Dorsolateral prefrontal cortex (tissue), 122 donors: ENCODE measurements at places on chromosomes 6 and 20. TPM values are rescaled to one million over a fixed set of nuclear protein-coding genes. Genes with fewer than 3 reads are reported as not detected.

DNA sequence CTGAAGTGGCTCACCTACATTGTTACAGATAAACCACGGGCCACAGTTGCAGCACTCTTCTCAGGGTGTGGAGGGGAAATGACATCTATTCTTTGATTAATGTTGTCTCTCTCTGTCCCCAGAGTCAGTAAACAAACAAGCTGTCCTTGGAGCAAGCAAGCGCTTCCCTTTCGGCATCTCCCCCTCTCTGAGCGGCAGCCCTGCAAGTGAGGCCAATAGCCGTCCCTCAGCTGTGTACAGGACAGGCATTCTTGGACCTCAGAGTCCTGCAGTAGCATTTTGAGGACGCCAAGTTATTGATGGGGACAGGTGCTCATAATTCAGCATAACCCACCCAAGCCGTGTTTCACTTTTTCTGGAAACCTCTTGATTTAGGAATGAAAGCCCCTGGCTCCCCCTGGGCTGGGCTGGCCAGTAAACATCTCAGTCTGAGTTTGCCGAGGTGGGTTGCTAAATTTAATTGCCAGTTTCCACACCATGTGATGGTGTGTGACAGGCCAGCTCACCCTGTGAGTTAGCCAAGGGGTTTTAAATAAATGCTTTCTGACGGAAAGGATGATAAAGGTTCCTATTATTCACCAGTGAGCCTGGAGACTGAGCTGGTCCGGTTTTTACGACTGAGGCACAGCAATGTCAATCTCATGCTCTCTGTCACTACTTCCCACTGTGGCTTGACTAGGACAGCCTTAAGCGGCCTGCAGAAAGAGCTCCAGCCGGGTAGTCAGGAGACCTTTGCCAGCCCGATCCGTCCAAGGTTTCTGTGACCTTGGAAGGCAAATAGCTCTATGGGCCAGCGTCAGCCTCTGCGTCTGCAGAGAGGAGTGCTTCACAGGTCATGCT, 214.8 kb upstream of the RREB1 start:
- DNase-seq: no peak

GRCh38 chr20:9160331-9160730, 91.4 kb downstream of the PLCB4 start:
- no peak for DNase-seq

- DNase-seq: no peak
Measured at GRCh38 chr20:60209048-60209447, 250.8 kb downstream of the CDH26 start.

DNA sequence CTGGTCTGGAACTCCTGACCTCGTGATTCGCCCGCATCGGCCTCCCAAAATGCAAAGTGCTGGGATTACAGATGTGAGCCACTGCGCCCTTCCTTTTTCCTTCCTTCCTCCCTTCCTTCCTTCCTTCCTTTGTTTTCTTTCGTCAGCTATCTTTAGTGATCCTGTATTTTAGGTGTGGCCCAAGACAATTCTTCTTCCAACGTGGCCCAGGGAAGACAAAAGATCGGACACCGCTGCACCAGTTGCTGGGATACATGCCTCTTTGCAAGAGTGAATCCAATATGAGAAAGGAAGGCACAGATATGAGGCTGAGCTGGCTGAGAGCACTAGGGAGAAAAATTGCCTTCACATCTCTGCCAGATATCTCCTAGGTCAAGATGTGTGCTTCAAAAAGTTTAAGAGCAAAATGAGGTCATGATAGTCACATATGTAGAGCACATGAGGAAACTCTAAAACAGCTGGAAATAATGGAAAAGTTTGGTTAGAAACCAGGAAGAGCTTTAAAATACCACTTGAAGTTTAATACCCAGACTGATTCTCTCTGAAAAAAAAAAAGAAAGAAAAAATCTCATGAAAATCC, 41.8 kb downstream of the OR2B2 start:
- DNase-seq: no peak

Gene HLA-DQA1
- total RNA-seq: 17.7 TPM

Gene BEND3
- total RNA-seq: 1.5 TPM
